Non-pigmented ciliary epithelial cell (primary cell): ENCODE measurements at places on chromosomes 11 and 22.

DNA sequence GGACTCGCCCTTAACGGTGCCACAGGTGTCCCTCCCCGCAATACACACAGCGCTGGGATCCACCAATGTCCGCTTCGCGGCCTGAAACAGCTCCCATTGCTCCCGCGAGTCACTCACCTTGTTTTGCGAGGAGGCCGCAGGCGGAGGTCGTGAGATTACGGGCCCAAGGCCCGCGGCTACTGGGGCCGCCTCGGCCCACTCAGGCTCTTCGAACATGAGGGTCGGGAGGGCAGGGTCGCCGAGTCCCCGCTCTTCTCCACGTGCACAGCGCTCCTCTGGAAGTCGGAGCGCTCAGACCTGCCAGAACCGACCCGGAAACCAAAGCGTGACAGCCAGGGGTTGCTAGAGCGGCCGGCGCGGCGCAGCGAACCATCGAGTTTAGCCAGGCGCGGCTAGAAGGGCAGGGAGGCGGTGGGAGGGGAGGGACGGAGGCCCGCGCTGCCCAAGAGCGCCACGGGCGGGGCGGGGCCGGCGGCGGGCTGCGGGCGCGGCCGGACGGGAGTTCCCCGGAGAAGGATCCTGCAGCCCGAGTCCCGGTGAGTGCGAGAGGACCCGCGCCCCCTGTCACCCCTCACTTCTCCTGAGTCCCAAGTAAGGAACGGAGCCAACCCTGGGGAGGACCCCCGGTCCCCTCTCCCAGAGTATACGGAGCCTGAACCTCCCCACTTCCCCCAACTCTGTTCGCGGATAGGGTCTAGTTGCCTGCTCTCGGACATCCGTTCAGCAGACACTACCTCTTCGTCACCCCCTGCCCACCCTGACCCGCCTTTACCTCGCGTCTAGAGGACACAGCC lies at the start of the genes ILK and RRP8:
Gene ILK, plus strand, starts transcription at position 488 of the 794 bp plus-strand sequence. CDS start 498 bp downstream, outside the sequence.
Gene RRP8, minus strand, starts transcription at position 330 of the 794 bp plus-strand sequence. Its CDS starts 114 bp downstream, at position 216.
- no peak for DNase-seq

DNA sequence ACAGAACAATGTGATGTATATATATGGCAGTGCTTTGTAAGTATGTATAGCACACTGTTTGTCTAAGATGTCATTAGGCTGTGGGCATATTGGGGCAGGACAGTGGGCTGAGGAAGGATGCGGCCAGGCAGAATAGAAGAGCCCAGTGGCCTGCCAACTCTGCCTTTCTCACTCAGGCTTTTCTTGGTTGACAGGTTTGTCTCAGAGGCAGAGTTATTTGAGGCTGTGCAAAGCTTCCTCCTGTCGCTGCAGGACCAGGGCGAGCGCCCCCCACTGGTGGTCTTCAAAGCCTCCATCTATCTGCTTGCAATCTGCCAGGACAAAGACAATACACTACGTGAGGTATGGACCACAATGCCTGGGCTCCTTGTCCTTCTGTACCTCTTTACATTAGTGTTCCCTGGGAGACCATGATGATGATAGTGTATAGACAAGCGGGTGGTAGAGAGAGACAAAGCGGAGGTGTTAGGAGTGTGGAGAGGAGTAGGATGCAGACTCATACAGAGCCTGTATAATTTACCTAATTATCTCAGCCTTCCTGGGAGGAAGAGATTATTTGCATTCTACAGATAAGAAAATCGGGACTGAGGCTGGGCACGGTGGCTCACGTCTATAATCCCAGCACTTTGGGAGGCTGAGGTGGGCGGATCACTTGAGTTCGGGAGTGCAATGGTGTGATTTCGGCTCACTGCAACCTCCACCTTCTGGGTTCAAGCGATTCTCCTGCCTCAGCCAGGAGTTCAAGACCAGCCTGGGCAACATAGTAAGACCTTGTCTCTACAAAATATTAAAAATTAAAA lies 37.3 kb upstream of the CCDC134 start:
- DNase-seq: no peak

DNA sequence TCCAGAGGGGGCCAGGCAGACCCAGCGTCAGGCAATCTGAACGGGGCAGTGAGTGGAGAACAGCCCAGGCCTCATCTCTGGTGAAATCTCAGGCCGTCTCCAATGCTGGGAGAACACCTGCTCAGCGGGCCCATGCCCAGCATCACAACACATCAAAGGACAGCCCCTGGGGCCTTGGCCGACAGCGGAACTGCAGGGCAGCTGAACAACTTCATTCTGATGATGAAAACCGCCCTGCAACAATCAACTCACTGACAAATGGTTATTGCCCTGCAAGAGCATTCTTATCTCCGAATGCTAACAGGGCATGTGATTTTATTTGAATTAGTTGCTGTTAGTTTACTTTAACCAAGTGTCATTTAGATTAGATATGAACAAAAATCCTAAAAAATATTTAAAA lies 14.6 kb downstream of the CELSR1 start:
- DNase-seq: no peak

GRCh38 chr22:33666279-33666960 lies 253.9 kb downstream of the LARGE1 start:
- DNase-seq: no peak

DNA sequence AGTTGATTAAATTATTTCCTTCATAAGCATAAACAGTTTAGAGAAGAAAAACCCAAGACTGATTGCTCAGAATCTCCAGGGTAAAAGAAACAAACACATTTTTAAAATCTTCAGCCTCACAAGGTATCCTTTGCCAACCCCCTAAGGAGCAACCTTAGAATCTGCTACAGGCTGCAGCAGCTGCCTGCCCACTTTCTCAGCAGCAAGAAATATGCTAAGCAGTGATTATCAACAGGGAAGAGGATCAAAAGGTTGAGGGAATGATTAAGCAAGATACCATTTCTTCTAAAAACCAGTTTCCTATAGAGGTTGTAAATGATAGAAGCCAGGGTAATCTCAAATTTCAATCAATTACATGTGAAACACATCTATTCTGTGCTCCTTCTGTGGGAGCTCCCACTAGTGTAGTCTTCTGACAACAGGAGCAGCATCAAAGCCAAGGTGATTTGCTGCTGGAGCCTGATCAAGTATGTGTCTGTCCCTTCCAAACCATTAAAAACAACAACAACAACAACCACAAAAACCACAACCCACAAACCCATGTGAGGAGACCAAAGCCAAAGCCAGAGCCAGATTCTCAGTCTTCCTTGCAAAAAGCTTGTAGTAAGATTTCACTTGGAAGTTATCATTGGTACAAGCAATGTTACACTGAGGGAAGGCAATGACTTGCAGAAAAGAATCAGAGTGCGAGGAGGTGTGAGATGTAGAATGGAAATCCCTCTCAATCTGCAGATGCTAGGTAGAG lies 761.2 kb downstream of the DLG2 start:
- DNase-seq: no peak
